GM18507 (cell line): ENCODE measurements at places on chromosomes 5 and 9.
A peak's percentile ranks its signal among the peaks of the same experiment; 100 is the strongest.

- no peak for DNase-seq
These were observed 12.2 kb downstream of the IRF1 start for GRCh38 chr5:132478366-132478871.

DNA sequence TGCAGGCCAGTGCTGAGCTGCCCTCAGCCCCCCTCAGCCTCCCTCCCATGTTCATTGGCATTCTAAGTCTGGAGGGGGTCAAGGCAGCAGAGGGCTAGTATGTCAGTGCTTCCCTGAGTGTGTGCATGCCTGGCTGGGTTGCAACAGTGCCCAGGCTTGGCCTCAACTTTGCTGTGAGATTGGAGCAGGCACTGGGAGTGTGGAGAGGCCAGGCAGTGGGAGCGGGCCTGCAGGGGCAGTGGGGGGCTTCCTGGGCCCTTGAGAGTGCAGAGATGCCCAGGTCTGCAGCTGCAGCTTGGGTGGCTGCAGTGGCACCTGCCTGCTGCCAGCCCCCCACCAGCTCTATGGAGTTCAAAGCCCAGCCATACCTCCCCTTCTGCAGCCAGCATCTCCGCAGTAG lies 239.3 kb downstream of the ARRDC3 start:
- DNase-seq, result no peak

DNA sequence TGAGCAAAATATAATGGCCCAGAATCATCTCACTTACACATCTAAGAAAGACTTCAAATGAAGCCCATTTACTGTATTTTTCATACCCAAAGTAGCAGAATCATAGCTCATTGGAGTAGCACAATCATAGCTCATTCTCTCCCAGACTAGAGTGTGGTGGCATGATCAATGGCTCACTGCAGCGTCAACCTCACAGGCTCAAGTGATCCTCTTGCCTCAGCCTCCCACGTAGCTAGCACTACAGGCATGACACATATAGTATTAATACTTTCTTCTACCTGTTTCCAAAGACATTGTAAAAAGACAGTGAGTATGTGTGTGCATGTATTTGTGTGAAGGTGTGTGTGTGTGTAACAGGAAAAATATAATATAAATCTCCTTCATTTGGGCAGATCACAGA lies 1247.9 kb upstream of the ACO1 start:
- no peak for DNase-seq

- DNase-seq, result no peak
These were observed 29.4 kb downstream of the GSN start for GRCh38 chr9:121297389-121297788.

GRCh38 chr5:116905885-116906284 lies 331.3 kb upstream of the SEMA6A start:
- DNase-seq, result no peak

DNA sequence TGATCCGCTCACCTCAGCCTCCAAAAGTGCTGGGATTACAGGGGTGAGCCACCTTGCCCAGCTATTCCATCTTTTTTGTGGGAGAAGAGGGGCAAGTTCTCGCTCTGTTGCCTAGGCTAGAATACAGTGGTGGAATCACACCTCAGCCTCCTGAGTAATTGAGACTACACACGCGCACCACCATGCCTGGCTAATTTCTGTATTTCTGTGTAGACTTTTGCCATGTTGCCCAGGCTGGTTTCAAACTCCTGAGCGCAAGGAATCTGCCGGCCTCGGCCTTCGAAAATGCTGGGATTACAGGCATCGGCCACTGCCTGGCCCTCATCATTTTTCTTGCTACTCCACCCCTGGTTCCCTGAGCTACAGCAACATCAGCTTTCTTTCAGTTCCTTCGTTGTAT lies 2.8 kb upstream of the NOL6 start:
- no peak for DNase-seq

DNA sequence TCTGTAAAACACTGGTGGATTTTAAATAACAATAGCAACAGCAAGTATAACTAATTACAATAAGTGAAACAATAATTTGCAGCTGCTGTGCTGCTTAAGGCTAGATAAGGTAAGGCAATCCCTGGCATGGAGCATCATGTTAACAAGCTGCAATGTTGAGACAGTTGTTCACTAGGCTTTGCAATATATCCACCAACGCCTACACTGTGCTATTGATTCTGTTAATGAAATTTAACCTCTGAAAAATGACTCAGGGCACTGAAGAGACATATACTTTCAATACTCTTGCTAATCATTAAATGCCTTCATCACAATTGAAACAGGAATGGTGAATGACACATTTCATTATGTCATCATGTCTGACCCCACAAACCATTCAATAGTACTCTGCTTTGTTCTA lies 255.0 kb downstream of the EFNA5 start:
- DNase-seq, result no peak

GRCh38 chr9:19032406-19032805 lies 603 bp downstream of the SAXO1 start:
- no peak for DNase-seq

- DNase-seq, result no peak
These were observed 58.7 kb upstream of the SPATA31C2 start for GRCh38 chr9:88197016-88197415.

- no peak for DNase-seq
These were observed 352.5 kb downstream of the ENC1 start for GRCh38 chr5:74288038-74288437.

- DNase-seq, result no peak
These were observed 60.3 kb upstream of the RNU6ATAC start for GRCh38 chr9:134224567-134225093.

DNA sequence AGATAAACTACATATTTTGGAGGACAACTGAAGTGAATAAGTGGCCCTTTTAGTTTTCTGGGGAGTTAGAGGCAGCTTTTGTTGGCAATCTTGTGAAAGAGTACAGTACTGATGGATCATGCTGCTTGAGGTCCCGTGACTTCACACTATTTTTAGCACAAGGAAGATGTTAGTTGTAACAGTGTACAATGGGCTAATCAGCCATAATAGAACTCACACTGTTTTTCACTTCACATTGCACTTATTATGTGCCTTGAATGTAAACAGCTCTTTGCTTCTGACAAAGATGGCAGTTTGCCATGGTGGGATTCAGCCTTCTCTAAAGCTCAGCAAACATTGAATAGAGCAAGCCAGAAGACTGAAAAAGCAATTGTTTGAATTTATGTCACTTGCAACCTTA lies 176.7 kb upstream of the ZNF608 start:
- no peak for DNase-seq

DNA sequence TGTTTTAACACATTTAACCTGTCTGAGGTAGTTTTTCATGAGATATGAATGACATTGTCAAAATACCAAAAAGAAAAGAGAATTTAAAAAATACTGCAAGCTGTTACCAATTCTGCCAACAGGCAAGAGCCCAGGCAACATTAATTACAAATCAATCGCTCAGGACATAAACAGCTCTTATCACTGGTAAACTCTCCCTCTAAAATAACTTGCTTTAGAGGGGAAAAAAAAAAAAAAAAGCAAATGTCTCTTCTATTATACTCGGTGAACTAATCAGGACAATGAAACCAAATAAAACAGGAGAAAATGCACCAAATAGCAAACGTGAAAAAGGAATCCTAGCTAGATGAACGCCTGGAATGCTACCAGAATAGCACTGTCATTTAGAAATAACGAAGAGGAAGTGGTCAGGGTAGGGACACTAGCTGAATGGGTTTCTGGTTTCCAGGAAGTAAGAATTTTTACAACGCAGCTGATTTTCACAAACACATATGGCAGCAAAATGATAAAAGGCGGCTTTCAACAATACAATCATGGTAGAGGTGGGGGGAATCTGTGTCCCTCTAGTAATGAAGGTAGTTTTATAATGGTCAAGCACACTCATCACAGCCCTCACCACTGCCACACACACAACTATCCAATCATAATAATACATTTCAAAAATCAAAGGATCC lies 94.9 kb downstream of the DENND1A start:
- DNase-seq, result peak; percentile 2

DNA sequence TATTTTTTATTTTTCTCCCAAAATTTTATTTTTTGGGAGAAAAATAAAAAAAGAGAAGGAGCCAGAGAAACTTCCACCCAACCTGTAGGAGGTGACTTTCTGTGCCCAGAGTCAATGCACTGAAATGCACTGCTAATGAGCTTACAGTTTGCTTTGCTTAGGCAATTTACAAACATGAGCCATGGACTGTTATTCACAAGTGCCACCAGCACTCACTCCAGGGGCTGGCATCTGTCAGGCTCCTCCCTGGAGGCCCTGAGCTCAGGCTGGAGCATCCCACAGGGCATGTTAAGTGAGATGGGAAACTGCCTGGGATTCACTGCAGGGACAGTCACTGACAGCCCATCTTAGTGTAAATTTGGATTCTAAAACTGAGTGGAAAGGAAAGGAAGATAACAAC lies 74.9 kb downstream of the FANCC start:
- no peak for DNase-seq

- no peak for DNase-seq
These were observed 207.6 kb downstream of the FSTL4 start for GRCh38 chr5:133404724-133405123.

GRCh38 chr5:78799266-78800017 lies 150.9 kb upstream of the LHFPL2 start:
- no peak for DNase-seq

GRCh38 chr5:12323637-12324229 lies 419.5 kb upstream of the CTNND2 start:
- no peak for DNase-seq
